Endothelial cell of umbilical vein (primary cell): ENCODE measurements at places on chromosomes 16 and 17. TPM values are rescaled to one million over a fixed set of nuclear protein-coding genes. Genes with fewer than 3 reads are reported as not detected.

DNA sequence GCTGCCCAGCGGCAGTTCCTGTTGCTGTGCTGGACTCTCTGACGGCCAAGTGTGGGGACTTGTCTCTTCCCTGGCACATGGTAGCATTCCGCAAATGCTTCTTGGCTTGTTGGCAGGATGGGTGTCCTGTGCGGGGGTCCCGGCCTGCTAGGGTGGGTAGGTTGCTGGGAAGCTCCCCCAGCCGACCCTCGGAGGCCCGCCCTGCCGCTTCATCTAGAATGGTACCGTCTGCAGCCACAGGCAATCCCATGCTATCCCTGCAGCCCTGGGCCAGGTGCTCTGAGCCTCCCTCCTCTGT, 78.3 kb upstream of the LHX1 start:
- no peak for DNase-seq

- DNase-seq = no peak
Measured at GRCh38 chr16:1197237-1197866, 27.7 kb downstream of the TPSG1 start.

DNA sequence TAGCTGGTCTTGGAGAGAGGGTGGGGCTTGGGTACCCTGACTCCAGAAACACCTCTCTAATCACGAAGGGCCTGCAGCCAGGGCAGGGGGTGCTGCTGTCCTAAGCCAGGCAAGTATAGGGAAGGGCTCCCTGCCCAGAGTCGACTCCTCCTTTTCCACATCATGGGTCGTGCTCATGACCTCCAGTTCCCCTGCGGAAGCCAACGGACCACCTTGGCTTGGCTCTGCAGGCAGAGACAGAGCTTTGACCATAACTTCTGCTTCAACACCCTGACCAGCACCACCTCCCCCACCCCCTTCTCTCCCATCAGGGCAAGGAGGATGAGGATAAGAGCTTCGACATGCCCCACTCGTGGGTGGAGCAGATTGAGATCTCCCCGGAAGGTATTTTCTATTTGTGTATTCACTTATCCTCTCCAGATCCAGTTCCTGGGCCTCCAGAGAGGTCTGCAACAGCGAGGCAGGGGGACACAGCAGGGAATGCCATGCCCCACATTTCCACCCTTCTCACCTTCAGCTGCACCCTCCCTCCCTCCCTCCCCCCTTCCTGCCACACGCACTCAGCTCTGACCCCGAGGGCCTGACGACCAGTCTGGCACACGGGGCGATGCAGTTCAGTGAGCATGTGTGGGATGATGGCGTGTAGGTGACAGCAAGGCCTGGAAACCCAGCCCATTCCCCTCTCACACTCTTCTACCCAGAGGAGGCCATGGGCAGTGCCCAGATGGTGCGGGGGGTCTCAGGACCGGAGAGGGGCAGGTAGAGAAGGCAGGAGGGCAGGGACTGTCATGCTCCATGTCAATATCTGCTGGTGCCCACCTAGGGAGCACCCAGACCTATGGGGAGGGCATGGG, 14.0 kb upstream of the KATNB1 start:
- no peak for DNase-seq

DNA sequence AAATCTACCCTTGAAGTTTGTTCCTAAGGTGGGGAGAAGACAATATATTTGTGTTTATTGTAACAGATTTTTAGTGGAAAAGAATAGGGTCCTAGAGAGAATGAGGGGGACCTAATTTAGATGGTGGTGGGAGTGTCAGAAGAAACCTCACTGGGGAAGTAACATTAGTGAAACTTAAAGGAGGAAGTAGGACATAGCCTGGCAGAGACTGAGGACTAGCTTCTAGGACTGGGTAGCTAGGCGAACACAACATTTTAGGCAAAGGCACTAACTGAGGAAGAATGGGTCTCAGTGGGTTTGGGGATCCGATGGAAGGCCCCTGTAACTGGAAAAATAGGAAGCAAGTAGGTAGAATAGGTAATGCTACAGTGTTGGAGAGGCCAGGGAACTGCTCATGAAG, 4.2 kb upstream of the ARL2BP start:
- no peak for DNase-seq

DNA sequence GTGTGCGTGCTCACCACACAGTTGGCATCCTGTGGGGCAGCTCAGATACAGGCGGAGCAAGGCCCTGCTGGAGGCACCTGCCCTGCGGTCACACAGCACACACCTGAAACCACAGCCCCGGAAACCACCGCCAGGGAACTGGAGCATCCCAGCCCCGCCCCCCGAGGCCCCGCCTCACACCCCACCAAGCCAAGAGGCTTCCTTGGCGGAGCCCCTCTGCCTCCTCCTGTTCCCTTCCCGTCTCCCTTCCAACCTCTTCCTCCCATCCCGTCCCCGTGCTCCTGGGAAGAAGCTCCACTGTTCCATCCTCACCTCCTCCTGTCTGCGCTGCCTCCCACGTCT, 205.5 kb downstream of the NTN1 start:
- DNase-seq = no peak

ZNF597 gene
- polyA plus RNA-seq = 0.72 and 0.75 TPM in 2 replicates

TPSG1 gene
- polyA plus RNA-seq = not detected in 2 replicates

DNA sequence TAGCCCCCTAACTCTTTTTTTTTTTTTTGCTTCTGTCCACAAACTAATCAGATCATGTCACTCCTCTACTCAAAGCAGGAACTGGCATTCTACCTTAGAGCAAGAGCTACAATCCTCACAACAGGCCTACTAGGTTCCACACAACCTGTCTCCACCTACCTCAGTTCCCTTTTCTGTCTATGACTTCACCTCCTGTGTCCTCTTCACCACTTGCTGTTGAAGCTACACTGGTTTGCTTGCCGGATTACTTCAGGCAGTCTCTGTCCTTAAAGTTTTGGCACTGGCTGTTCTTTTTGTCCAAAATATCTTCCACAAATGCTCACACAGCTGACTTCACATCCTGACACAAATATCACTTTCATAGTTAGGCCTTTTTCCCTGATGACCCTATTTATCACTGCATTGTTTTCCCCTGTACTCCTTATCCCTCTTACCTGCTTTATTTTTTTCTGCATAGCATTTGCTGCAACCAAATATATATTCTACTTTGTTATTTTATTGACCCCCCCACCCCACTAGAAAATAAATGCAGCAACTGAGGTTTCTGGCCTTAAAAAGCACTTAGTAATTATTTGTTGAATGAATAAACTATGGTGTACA, 72.0 kb downstream of the KANSL1 start:
- DNase-seq = no peak

PRKCB gene
- polyA plus RNA-seq = 0.01 TPM in 1 of 2 replicates, not detected in the other

SDR42E2 gene
- 0.03 TPM in 2 replicates for polyA plus RNA-seq

DNA sequence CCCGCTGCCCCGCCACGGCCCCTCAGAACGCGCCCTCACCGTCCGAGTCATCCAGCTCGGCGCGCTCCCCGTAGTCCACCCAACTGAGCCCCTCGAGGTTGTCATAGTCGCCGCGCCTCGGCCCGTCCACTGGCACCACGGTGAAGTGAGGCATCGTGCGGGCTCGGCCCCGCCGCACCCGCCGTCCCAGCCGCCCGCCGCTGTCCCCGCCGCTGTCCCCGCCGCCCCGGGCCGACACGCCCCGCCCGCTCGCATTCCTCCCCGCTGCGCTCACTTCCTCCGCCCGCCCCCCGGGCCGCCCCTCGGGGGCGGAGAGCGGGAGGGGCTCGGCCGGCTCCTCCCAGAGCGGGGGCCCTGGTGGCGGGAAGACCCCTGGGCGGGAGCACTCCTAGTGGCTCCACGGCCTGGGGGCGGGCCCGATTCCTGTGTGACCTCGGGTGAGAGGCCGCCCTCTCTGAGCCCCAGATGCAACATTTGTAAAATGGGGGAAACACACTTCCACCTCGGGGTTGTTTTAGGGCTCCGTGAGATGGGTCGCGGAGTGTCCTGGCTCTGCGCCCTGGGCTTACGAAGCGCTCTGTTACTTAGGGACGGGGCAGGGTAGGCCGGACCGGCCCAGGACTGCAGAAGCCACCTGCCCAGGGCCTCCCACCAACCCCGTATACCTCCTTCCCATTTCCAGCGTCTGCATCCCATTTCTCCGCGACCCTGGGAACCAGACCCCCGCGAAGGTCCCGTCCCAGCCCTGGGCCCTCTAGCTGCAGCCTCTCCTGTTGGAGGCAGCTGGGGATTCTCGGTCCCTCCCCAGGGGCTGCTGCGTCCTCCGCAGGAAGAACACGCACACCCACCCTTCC, at the start of gene SLC12A4:
SLC12A4 (minus strand) TSS at position 238 of the 854 bp plus-strand sequence; CDS start at position 154, 84 bp downstream.
- peak; percentile 78 for DNase-seq

DNA sequence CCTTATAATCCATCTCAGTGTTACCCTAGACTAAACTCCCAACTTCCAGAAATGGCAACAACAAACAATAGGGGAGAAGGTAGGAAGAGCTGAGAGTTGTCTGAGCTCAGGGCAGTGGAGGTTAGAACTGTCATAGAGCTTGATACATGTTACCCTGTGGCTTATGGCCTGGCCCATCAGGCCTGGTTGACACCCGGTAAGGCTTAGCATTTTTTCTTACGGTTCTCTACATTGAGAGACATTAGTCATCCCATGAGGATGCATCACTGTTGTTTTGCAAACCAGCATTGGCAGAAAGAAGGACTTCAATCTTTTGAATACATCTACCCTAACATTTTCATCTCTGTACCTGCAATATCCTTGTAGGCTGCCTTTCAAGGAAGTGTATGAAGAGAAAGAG, 226.6 kb downstream of the PHKB start:
- no peak for DNase-seq

- no peak for DNase-seq
Measured at GRCh38 chr16:78633551-78633950, 534.1 kb downstream of the WWOX start.

EVPLL gene
- polyA plus RNA-seq = not detected in 2 replicates

DNA sequence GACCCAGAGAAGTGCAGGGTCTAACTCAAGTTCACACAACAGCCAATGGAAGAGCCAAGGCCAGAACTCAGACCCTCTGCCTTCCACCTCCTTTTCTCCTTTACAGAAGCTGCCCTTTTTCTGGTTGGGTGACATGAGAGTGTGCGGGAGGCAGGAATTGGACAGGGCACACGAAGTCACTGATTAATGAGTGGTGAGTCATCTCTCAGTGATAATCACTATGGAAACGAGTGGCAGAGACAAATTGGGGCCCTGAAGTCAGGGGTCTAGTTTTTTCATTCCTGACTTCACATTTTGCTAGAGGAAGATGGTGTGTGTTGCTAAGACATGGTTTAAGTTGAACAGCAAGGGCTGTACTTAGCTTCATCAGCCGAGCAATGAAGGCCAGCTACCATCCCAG, 312.7 kb upstream of the CCL2 start:
- no peak for DNase-seq

CNGB1 gene
- not detected in 2 replicates for polyA plus RNA-seq

DNA sequence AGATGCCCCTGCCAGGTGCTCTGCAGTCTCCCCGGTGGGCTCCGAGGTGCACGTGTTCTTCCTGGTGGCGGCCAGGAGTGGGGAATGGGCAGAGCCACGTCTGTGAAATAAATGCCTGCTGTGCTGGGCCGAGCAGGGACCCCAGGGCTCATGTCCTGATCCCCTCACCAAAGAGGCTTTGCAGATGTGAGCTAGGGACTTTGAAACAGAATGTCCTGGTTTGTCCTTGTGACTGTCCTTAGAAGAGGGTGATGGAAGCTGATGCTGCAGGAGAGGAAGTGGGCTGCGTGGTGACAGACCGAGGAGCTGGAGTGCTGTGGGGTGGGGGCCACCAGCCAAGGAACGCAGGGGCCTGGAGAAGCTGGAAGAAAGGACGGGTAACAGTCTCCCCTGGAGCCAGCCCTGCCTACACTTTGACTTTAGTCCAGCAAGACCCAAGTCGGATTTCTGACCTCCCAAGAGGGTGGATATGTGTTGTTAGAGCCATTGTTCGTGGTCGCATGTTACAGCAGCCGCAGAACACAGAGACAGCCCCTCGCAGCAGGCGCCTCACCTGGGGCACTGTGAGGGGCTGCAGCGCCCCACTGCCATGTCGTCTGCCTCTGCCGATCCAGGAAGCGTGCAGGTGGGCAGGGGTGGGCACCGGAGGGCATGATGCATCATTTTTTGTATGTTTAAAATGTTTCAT, 217.9 kb upstream of the CIBAR2 start:
- DNase-seq = no peak

- DNase-seq = no peak
Measured at GRCh38 chr16:23826528-23827045, 9.2 kb upstream of the PRKCB start.

DNA sequence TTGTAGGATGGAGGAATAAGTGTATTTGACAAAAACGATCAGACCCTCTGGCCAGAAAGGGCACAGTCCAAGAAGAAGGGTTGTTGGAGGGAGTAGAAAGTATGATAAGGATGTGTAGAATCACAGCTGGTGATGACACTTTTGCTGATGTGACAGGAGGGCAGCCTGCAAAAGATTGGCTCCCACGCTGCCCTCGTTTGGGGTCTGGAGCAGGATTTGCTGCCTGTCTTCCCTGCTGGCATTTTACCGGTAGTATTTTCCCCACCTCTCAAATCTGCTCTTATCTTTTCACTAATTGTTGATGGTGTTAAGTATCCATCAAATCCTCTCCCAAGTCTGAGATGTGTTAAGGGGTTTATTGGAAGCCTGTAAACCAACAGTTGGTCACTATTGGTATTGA, 208.8 kb downstream of the CCDC182 start:
- DNase-seq = no peak

PHKB gene
- polyA plus RNA-seq = 23.4 and 30.1 TPM in 2 replicates

GRCh38 chr16:51137097-51137496, 14.0 kb downstream of the SALL1 start:
- no peak for DNase-seq

GRIN2C gene
- polyA plus RNA-seq = 0.03 and 0.04 TPM in 2 replicates

CACNA1H gene
- polyA plus RNA-seq = 0.03 and 0.05 TPM in 2 replicates

GRCh38 chr17:67867591-67867990, 42.3 kb downstream of the BPTF start:
- DNase-seq = no peak

DNA sequence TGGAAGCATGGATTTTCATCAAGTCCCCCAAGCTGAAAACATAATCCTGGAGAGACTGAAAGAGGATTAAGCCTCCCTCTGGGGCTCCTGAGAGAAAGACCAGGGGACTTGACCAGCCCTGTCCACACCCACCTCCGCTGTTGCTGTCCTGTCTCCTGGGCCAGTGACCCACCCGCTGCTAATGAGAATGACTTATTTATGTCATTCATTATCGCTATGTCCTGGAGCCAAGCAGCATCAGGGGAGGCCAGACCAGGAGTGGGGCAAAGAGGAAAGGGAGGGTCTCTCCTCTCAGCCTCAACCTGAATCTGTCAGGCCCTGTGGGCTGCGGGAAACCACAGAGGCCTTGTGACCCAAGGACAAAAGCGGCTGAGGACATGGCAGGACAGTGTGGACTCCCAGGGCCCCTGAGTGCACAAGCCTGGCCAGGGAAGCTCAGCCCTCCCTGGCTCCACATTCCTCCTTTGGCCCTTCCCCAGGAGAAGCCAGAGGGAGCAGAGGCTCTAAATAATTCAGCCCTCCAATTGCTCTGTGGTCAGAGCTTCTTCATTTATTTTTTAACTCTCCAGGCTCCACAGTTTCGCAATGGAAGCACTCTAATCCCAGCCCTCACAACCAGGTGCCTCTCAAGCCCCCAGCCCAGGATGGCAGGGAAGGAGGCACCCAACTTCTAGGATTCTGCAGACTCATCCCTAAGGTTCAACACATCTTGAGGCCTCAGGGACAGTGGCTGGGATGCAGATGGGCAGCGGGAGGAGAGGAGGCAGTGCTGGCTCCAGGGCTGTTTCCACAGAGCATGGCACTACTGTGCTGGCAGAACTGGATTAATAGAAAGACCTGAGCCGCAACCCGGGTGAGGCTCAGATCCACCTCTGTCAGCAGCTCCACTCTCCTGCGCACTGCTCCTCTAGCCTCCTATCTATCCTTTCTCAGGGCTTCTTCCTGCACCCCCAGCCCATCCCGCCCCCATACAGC, 19.1 kb downstream of the CUEDC1 start:
- no peak for DNase-seq

TBX2 gene
- not detected in 2 replicates for polyA plus RNA-seq
